ENCODE measurements at places on chromosomes 7 and 10.
A peak's percentile ranks its signal among the peaks of the same experiment; 100 is the strongest.

GRCh38 chr7:140723006-140723405 lies 26.5 kb downstream of the NDUFB2 start:
- no peak for DNase-seq

GRCh38 chr7:52555805-52556204 lies 479.6 kb upstream of the POM121L12 start:
- DNase-seq: no peak

GRCh38 chr7:81887098-81888090 lies 117.5 kb upstream of the HGF start:
- no peak for DNase-seq

- DNase-seq: no peak
These were observed at the start of gene CDH23 for GRCh38 chr10:71396711-71397295. Gene CDH23 (plus strand): TSS chr10:71396920. CDS start chr10:71439832, 42,912 bp downstream.

DNA sequence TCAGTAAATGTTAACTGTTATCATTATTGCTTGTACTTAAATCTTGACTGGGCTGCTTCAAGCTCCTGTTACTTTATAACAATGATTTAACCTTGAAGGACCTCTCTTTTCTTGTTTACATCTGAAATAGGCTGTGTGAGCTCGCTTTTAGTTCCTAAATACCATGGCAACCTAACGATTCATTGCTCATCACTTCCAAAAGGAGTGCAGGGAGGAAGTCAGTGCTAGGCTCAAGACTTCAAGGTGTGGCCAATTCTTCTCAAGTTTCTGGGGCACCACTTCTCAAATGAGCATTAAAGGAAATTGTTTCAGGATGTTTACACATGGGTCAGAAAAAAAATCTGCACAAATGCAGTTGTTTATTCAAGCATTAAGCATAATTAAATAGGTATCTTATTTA lies 284.2 kb downstream of the MTERF1 start:
- DNase-seq: no peak

GRCh38 chr10:79601939-79602338 lies 8.8 kb upstream of the SFTPA1 start:
- DNase-seq: no peak

- DNase-seq: no peak
These were observed 9.5 kb upstream of the FRMD4A start for GRCh38 chr10:14340051-14340744.

DNA sequence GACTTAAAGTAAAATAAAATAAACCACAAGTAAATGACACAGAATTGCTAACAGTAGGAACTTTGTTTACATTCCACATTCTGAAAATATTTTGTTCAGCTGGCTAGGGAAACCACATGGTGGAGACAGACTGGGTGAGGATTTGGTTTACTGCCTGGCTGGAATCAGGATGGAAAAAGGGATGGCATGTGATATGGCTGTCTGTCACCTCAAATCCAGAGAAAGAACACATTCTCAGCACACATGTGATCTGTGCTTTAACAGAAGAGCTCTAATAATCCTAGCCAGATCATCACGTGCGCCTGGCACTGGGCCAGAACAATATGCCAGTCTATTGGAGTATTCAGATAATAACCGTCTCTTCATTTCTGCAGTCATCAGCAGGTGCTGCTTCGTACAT lies 90.9 kb upstream of the PIP4K2A start:
- peak; percentile 48 for DNase-seq

- DNase-seq: no peak
These were observed 40.3 kb upstream of the TNPO3 start for GRCh38 chr7:129095258-129095657.

DNA sequence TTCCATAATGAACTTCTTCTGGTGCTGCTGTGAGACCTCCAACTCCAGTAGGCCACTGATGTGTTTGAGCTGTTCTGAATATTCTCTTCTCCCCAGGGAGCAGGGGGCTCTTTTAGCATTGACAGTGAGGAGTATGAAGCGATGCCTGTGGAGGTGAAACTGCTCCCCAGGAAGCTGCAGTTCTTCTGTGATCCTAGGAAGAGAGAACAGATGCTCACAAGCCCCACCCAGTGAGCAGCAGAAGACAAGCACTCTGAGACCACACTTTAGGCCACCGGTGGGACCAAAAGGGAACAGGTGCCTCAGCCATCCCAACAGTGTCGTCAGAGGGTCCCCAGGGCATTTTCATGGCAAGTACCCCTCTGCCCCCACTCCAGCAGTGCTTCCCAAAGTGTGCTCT lies 49.3 kb downstream of the DENND11 start:
- DNase-seq: no peak

- DNase-seq: no peak
These were observed 5.3 kb upstream of the ALDH18A1 start for GRCh38 chr10:95661818-95662217.

GRCh38 chr10:79336739-79337138 lies 10.5 kb upstream of the PPIF start:
- DNase-seq: no peak

- DNase-seq: peak; percentile 3
These were observed 8.1 kb downstream of the ZNF746 start for GRCh38 chr7:149489391-149490024.

DNA sequence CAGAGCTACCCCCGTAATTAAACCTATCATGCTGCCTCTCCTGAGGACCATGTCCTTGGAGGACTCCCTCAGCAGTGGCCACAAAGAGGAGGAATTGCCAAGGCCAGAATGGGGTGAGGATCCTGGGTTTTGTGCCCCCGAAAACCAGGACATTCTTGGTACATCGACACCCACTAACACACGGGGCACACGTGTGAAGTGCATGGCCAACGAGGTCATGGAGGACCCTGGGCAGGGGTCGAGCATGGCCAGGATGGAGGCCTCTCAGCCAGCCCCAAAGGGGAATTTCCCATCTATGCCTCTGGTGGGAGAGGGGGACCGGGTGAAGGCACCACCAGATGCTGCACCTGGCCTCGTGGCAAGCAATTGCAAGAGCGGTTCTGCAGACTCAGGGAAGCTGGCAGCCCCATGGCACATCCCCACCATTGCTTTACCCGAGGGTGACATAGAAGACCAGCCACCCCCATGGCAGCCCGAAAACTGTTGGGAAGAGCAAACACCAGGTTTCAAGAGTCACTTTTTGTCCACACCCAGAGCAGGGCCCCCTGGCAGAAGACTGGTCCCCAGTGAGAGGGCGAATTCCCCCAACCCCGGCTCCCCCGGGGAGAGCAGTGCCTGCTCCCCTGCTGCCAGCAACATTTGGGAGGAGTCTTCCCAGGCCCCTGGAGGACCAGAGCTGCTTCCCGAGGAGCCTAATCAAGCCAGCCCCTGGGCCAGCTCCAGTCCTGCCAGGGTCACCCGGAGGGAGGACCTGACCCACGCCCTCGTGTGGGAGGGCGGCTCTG lies 26.4 kb downstream of the C10orf71 start:
- DNase-seq: no peak

- no peak for DNase-seq
These were observed 161.9 kb downstream of the SGMS1 start for GRCh38 chr10:50461834-50462233.

DNA sequence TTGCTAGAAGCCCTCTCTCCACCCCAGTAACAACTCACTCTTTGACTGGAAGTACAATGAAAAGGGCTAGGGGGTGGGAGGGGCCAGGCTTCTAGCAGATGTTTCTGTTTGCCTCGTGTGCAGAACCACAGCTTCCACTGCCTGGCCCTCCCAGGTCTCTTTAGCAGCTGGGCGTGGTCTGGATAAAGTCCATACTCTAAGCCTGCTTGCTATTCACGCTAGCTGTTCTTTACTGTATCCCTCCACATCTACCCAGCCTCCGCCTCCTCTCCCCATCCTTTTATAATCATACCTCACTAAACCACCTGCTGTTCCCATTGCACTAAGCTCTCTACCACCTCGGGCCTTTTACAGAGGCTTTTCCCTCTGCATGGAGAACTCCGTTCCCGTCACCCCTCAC lies 288.8 kb downstream of the CAMK1D start:
- peak; percentile 23 for DNase-seq

DNA sequence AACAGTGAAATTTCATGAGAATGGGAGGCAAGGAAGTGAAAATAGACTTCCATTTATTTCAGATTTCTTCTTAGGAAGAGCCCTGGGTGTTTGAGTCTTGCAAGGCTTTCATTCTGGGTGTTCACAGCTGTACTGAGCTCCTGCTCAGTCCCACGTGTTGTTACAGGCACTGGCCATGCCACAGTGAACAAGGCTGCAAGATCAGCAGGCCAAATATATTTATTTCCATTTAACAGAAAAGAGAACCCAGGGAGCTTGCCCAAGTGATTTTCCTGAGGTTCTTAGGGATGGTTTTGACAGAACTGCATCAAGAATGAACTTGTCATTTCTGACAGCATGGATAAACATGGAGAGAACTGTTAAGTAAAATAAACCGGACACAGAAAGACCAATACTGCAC lies 54.5 kb upstream of the CD36 start:
- DNase-seq: peak; percentile 14

DNA sequence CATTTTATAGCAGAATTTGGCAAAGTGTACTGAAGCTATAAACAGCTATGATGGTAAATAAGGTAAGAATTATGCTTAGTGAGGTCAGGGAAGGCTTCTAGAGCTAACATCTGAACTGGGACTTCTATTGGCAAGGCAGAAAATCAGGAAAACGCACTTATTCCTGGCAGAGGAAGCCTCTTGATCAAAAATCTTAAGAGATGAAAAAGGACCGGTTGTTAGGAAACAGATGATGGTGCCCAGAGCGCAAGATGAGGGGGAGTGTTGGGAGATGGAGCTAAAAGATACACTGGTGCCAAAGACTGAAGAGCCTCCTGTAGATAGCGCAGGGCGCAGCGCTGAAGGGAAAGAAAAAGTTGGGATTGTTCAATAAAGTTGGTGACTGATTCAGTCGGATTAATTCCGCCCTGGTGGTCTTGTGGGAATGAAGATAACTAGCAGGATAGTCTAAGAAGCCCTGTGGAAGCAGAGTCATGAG lies 550 bp upstream of the CALU start:
- DNase-seq: peak; percentile 67

DNA sequence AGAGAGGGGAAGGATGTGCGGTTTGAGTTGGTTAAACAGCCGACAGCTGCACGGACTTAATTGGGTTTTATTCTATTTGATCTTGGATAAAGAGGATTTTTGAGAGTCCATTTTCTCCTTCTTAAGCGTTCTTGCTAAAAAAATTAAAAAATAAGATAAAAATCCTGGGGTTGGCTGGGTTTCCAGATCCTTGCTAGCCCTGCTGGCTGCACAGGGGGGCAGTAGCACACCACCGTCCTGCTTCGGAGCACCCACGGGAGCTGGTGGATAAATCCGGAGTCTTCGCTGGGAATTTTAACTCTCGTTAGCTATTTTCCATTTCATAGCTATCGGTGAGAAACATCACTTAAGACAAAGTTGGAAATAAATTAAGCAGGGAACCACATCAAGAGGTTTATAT lies 792.0 kb downstream of the TYW1 start:
- peak; percentile 42 for DNase-seq

GRCh38 chr7:2681929-2682799 lies 5.8 kb upstream of the AMZ1 start:
- no peak for DNase-seq

DNA sequence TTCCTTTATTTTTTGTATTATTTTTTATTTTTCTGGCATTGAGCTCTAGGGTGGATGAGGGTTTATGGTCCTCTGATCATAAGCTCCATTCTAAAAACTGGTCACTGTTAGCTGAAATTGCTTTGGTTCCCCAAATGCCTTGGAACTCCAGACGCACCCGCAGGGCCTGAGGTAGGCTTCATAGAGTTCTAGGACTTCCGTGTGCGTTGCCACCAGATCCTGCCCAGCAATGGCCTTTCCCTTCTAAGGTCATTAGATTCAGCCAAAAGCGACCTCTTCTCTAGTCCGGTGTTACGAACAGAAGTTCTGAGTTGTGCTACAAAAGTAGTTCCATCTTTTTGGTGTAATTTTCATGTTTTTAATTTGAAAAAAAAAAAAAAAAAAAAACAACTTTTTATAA lies 64.4 kb downstream of the KLHDC10 start:
- no peak for DNase-seq

GRCh38 chr7:26461518-26461917 lies 169.9 kb downstream of the SNX10 start:
- no peak for DNase-seq

DNA sequence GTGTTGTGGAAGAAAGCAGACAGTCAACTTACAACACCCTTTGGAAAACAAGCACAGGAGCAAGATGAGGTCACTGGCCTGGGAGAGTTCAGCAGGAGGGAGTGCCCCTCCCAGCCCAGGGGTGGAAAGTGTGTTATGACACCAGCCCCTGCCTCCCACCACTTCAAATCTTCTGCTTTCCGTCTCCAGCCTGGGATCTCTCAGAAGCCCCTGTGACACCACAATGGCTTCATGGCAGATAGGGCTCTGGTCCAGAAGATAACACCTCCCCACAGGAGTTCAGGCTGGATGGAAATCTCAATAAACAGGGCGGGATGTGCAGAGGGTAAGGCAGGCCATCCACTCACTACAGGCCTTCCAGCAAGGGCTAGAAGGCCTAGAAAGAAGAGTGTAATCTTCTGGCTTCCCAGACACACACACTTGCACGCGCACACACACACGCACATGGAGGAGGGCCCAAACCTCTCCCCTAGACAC lies 48.7 kb upstream of the ZMIZ1 start:
- DNase-seq: peak; percentile 53

GRCh38 chr10:69443354-69443753 lies 7.9 kb upstream of the TSPAN15 start:
- no peak for DNase-seq

- no peak for DNase-seq
These were observed 53.9 kb upstream of the NFE2L3 start for GRCh38 chr7:26097837-26098668.

DNA sequence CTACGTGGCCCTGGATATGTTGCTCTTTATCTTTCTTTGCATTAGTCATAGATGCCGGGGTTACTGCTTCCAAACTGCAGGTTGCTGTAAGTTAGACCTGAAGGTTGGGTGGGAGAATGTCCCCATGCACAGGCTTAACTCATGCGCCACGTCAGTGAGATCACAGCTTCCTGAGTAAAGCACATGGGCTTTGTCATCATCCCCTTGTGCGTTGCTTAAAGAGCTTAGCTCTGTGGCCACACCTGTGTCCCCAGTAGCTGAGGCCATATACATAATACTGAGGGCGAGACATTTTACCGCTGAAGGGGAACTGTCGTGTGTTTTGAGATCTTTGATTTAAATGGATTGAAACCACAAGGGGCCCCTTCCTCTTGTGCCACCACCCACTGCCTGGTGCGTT lies 45.8 kb upstream of the BTBD16 start:
- no peak for DNase-seq

GRCh38 chr7:129066290-129067131 lies 11.6 kb upstream of the TNPO3 start:
- DNase-seq: peak; percentile 73

- peak; percentile 61 for DNase-seq
These were observed 80.0 kb downstream of the ATXN7L1 start for GRCh38 chr7:105796365-105796764.
